T-helper 17 cell (primary cell): ENCODE measurements at places on chromosomes 11 and 22. TPM values are rescaled to one million over a fixed set of nuclear protein-coding genes. Genes with fewer than 3 reads are reported as not detected.

DNA sequence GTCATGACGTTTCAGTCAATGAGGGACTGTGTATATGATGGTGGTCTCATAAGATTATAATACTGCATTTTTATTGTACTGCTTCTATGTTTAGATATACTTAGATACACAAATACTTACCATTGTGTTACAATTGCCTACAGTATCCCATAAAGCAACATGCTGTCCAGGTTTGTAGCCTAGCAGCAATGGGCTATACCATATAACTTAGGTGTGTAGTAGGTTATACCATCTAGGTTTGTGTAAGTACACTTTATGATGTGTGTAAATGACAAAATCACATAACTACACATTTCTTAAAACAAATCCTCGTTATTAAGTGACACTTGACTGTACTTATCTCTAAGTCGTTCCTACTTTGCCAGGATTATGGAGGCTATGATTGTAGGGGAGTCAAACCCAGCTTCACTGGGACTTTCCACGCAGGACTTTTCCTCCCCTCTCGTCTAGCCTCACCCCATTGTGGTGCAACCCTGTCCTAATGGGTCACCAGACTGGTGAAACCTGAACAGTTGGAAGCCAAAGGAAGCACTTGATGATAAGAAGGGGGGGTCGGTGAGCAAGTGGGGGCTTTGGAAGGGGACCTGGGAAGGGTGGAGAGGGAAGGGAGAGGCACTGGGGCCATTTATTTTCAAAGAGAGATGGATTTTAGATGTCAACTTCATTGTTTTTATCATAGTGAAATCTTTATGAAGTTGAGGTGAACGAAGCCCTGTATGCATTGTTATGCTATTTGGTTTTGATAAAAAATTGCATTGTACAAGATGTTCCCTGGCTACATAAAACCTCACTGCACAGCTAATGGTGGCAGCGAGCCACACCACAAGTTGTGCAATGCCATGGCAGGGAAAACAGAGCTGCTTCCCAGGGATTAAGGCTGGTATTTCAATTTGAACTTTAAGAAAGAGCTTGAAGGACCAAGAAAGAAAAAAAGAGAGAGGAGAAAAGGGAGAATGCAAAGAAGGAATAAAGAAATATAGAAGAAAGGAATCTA is 129.1 kb downstream of the EHF start:
- no peaks in the 10 kb centered on the region for H3K36me3 ChIP-seq
- no peak overlapping the region for H3K4me3 ChIP-seq
- peaks cover 44% of the 10 kb centered on the region for H3K27me3 ChIP-seq
- DNase-seq, result no peak

GRCh38 chr11:17932472-17932871 is 80.4 kb downstream of the SERGEF start:
- no peaks in the 10 kb centered on the region for H3K27me3 ChIP-seq
- DNase-seq, result no peak
- H3K4me1 ChIP-seq, result peaks cover 6% of the 10 kb centered on the region
- no peak overlapping the region for H3K27ac ChIP-seq
- peaks cover 7% of the 10 kb centered on the region for H3K36me3 ChIP-seq
- no peak overlapping the region for H3K4me3 ChIP-seq

DNA sequence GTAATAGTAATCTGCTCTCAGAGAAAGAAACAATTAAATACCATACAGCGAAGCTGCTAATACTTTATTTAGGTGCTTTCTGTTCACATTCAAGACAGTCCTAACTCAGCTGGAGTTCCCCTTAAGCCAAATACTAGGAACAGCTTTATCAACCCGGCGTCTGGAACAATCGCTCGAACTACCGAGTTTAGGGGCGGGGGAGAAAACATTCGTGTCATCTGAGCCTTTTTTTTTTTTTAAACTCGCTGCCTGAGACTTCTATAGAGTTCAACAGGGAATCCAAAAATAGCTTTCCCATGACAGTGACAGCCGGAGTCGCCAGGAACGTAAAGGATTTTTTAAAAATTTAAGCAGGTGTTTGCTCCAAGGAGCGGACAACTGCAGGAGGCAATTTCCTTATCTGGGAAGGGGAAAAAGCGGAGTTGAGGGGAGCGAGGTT is 852 bp downstream of the TRAF6 start:
- peaks cover 3% of the 10 kb centered on the region for H3K36me3 ChIP-seq
- no peak for DNase-seq

DNA sequence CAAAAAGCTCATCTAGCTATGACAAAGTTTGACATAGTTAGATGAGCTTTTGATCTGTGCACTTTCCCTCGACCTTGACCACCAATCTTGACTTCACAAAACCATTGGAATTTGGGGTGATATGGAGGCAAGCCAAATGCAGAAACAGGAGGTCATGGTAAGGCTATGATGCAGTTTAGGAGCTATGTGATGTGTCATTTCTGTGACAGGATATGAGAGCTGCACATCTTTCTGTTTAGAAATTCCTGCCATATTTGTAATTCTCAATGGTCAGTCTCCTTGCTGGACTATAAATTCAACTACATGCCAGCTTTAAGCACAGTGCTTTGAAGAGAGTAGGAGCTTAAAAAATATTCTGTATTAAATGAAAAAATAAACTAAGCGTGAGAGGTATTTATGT is 12.9 kb downstream of the OR51B6 start:
- no peaks in the 10 kb centered on the region for H3K4me1 ChIP-seq
- H3K27me3 ChIP-seq, result peaks cover 14% of the 10 kb centered on the region
- H3K4me3 ChIP-seq, result no peak overlapping the region
- H3K36me3 ChIP-seq, result peaks cover 3% of the 10 kb centered on the region
- DNase-seq, result no peak

The SERGEF gene
- 39.8 TPM for total RNA-seq

The OR2AT4 gene
- not detected for total RNA-seq
